ENCODE measurements at places on chromosomes 11 and 22.
A peak's percentile ranks its signal among the peaks of the same experiment; 100 is the strongest.

DNA sequence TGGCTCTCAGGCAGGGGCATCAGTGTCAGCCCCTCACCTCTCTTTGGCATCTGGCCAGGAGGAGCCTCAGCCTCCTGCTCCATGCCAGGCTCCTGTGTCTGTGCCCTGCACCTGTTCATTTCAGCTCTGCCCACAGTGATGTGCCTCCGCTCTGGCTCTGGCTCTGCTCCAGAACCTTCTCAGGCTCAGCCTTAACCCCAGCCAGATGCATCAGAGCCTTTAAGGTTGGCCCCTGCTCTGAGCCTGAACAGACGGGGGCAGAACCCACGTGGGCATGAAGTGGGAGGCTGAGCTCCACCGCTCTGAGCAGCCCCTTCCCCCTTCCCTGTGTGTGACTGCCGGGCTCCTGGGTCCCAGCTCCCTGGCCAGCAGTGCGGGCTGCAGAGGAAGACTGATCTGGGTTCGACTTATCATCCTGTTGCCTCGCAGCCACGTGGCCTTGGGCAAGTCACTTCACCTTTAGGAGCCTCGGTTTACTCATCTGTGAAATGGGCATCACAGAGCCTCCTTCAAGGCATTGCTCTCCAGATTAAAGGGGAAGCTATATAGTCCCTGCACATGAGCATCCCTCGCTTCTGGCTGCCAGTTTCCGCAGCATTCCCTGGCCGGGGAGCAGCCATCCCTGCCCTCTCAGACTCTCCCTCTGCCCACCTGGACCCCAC lies 44.7 kb upstream of the RTL6 start:
- no peak for DNase-seq

DNA sequence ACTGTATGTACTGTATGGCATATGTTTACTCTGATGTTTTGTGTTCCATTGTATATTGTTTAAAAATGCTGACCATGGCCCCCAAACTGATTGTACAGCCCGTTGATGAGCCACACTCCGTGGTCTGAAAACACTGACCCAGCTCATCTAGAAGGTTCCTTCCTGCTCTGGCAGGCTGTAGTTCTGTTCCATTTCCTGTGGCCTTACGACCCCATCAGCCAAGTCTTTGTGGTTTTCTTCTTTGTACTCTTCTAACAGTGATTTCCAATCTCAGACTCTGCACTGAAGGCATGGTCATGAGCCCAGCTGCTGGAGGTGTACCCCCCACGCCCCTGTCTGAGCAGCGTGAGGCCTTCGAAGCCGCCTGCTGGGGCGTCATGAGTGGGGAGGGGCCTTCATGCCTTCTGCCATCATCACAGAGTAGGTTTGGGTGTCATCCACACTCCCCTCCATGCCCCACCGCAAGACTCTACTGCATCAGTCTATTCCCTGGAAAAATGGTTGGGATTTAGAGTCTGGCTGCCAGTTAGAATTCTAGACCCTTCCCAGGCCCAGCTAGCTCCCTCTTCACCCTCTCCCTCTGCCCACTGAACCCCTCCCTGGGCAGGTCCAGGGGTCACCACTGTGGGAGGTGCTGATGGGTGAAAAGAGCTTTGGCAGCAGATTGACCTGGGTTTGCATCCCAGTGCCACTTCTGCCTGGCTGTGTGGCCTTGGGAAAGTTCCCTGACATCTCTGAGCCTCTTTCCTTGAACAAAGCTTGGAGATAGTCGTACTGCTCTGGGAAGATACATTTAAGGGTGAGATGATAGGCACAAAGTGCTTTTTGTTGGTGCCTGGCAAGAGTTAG lies 11.3 kb upstream of the C11orf96 start:
- no peak for DNase-seq

GRCh38 chr11:12159351-12160099 lies 49.1 kb downstream of the MICAL2 start:
- DNase-seq: no peak

- DNase-seq: peak; percentile 73
Measured at GRCh38 chr22:26642465-26643417, 14.6 kb upstream of the MIAT start.

GRCh38 chr11:128477811-128478210 lies 109.5 kb downstream of the ETS1 start:
- no peak for DNase-seq
